A549 treated with dexamethasone at 1 μM for 4 hours (cell line): ENCODE measurements at places on chromosomes 6 and 20. TPM values are rescaled to one million over a fixed set of nuclear protein-coding genes. Genes with fewer than 3 reads are reported as not detected.

SLA2 gene
- total RNA-seq, result 0.08 to 0.12 TPM (median 0.12 TPM) in 5 replicates

AGPAT4 gene
- 3.4 to 5.4 TPM (median 4.7 TPM) in 5 replicates for total RNA-seq

GNAS-AS1 gene
- not detected in 5 replicates for total RNA-seq

RAMACL gene
- total RNA-seq, result 0.07 to 0.18 TPM (median 0.11 TPM) in 5 replicates

PRND gene
- 0.01 TPM in 1 of 5 replicates, not detected in the others for total RNA-seq

CLPSL2 gene
- total RNA-seq, result 0.61 to 1.1 TPM (median 0.94 TPM) in 5 replicates

PKIB gene
- 0.38 to 0.74 TPM (median 0.62 TPM) in 5 replicates for total RNA-seq

SOX18 gene
- 1.1 to 2.7 TPM (median 1.9 TPM) in 5 replicates for total RNA-seq

ZC3H12D gene
- total RNA-seq, result 0.02 to 0.21 TPM (median 0.06 TPM) in 5 replicates

HRH3 gene
- total RNA-seq, result not detected in 5 replicates

CCM2L gene
- total RNA-seq, result 0.22 to 0.42 TPM (median 0.35 TPM) in 5 replicates

TRIM15 gene
- not detected in 5 replicates for total RNA-seq

SAPCD1 gene
- 2.1 to 3.7 TPM (median 3.5 TPM) in 5 replicates for total RNA-seq

GSTA2 gene
- not detected in 5 replicates for total RNA-seq

TGM3 gene
- 0.05 to 0.12 TPM (median 0.07 TPM) in 3 of 5 replicates, not detected in the others for total RNA-seq

SEL1L2 gene
- total RNA-seq, result not detected in 5 replicates

SNAI1 gene
- 7.4 to 14.7 TPM (median 13.0 TPM) in 5 replicates for total RNA-seq

GPX5 gene
- total RNA-seq, result not detected in 5 replicates

MCHR2 gene
- not detected in 5 replicates for total RNA-seq

HUS1B gene
- total RNA-seq, result 0.12 to 0.39 TPM (median 0.29 TPM) in 5 replicates

BFSP1 gene
- 4.1 to 4.9 TPM (median 4.5 TPM) in 5 replicates for total RNA-seq

DDX43 gene
- total RNA-seq, result not detected in 5 replicates

NKAIN4 gene
- 3.7 to 6.3 TPM (median 4.4 TPM) in 5 replicates for total RNA-seq

PGBD1 gene
- 4.1 to 5.0 TPM (median 4.8 TPM) in 5 replicates for total RNA-seq

BPIFA1 gene
- not detected in 5 replicates for total RNA-seq

PROCR gene
- 121 to 148 TPM (median 145 TPM) in 5 replicates for total RNA-seq

TP53TG5 gene
- not detected in 5 replicates for total RNA-seq

SLC22A2 gene
- total RNA-seq, result 0.04 to 0.15 TPM (median 0.06 TPM) in 3 of 5 replicates, not detected in the others

C20orf144 gene
- total RNA-seq, result 0.08 to 0.15 TPM (median 0.09 TPM) in 5 replicates

HCK gene
- 0.06 to 0.16 TPM (median 0.12 TPM) in 5 replicates for total RNA-seq

KIF25 gene
- total RNA-seq, result 0.07 to 0.23 TPM (median 0.15 TPM) in 4 of 5 replicates, not detected in the other

PTGIS gene
- total RNA-seq, result 0.02 to 0.07 TPM (median 0.06 TPM) in 3 of 5 replicates, not detected in the others

GRM1 gene
- total RNA-seq, result 0.03 to 0.04 TPM in 2 of 5 replicates, not detected in the others

SOX4 gene
- total RNA-seq, result 8.5 to 11.9 TPM (median 10.9 TPM) in 5 replicates

PAX1 gene
- total RNA-seq, result 0.05 to 0.11 TPM in 2 of 5 replicates, not detected in the others

SLC17A2 gene
- not detected in 5 replicates for total RNA-seq

FOXQ1 gene
- total RNA-seq, result 3.5 to 5.8 TPM (median 5.5 TPM) in 5 replicates

MRPS10 gene
- total RNA-seq, result 32.3 to 39.3 TPM (median 36.2 TPM) in 5 replicates

CLPSL1 gene
- not detected in 5 replicates for total RNA-seq
